GM10248 (cell line): ENCODE measurements at places on chromosomes 16 and 17.

GRCh38 chr16:86800894-86801293 lies 222.5 kb downstream of the FOXL1 start:
- DNase-seq: no peak

DNA sequence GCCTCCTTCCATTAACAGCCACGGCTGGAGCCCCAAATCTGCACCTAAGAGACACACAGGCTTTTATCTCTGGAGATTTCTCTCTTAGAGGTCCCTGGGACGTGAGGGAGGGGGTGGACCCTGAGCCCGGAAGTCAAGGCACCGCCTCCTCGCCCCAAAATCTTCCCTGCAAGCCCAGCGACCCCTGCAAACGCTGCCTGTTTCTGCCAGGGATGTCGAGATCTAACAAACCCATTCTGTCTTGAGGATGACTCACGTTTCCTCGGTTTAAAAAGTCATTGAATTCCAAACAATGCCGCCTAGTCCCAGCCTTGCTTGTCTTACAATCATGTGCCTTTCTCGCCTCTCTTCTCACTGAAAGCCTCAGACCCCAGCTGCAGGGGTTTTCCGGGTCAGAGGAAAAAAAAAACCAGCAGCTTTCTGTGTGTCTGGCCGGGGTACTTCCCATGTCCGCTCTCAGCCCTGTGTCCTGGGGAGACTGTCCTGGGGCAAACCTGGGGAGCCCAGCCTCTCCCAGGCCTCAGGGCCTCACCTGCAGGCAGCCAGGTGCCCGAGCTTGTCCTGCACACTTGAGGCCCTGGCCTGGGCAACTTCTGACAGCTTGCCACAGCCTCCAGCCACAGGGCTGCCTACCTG lies 15.4 kb downstream of the ARL2BP start:
- DNase-seq: peak; percentile 68

DNA sequence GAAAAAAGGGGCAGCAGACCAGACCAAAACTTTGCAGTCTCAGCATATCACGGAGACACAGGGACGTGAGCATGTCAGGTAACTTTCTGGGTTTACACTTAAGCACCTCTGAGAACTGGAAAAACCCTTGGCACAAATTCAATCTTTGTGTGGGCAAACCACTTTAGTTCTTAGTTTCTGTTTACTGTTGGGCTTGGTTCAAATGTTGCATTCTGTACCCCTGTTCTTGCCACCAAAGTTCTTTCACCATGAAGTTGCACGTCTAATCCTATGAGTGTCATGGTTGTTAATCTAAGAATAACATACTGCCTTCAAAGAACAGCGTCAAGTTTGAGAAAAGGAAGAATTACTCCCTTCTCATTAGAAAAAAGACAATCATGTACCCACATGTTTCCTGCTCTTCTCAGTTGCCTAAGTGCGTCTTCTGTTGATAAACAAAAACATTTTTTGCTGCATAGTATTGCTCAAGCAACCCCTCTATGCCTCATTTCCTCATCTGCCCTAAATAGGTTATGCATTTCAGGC lies 11.6 kb downstream of the KRT33A start:
- DNase-seq: no peak

- DNase-seq: no peak
Observed at GRCh38 chr17:7348478-7349242, 3.3 kb upstream of the KCTD11 start.

- no peak for DNase-seq
Observed at GRCh38 chr17:34530918-34531317, 48.5 kb upstream of the TMEM132E start.

DNA sequence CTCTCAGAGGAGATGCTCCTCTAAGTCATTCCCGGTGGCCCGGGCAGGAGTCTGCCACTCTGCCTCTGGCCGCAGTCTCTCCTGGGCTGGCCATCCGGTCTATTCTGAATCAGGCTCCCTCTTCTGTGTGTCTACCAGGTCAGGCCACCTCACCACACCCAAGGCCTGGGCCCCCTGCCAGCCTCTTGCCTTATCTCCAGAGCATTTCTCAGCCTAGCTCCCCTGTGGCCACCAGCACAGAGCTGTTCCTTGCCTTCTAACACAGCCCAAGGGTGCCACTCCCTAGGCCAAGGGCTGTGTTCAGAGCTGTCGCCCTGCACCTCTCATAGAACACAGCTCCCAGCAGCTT lies 55.3 kb downstream of the MYO18A start:
- no peak for DNase-seq

- DNase-seq: no peak
Observed at GRCh38 chr16:2741168-2741567, 11.3 kb upstream of the SRRM2 start.

GRCh38 chr16:81716478-81717225 lies 62.4 kb upstream of the PLCG2 start:
- DNase-seq: peak; percentile 59

DNA sequence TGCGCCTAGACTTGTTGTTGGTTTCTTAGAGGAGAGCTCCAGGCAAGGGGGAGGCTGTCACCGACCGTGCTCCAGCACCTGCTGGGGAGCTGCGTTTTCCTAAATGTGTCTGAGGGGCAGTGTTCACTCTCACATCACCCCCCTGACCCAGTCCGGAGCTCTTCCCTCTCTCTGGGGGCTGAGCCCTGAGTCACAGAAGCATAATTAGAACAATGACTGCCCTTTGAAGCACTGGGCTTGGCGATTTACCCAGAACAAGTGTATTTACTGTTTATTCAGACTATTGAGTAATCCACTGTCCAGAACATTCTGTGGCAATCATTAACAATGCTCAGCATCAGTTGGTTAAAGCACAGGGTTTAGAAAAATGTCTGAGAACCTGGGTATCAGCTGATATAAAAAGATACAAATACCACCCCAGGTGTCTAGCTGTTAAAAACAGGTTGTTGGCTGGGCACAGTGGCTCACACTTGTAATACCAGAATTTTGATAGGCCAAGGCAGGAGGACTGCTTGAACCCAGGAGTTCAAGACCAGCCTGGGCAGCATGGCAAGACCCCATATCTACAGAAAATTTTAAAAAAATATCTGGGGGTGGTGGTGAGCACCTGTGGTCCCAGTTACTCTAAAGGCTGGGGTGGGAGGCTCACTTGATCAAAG lies 8.1 kb downstream of the CES4A start:
- no peak for DNase-seq

GRCh38 chr17:2385240-2386210 lies 15.3 kb downstream of the MNT start:
- DNase-seq: no peak

DNA sequence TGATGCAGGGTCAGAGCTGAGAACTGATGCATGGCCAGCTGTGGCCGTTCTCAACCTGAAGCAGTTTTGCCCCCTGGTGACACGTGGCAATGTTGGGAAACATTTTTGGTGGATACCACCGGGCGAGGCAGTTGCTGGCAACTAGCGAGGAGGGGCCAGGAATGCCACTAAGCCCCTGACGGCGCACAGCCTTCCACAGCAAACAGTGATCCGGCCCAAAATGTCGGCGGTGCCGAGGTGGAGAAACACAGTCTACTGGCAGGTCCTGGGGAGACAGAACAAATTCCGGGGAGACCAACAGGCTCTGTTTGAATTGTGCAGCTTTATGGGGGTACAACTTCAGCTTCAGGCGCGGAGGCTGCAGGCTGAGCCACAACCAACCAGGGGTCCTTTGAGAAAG lies 8.2 kb downstream of the SLC26A11 start:
- DNase-seq: no peak

DNA sequence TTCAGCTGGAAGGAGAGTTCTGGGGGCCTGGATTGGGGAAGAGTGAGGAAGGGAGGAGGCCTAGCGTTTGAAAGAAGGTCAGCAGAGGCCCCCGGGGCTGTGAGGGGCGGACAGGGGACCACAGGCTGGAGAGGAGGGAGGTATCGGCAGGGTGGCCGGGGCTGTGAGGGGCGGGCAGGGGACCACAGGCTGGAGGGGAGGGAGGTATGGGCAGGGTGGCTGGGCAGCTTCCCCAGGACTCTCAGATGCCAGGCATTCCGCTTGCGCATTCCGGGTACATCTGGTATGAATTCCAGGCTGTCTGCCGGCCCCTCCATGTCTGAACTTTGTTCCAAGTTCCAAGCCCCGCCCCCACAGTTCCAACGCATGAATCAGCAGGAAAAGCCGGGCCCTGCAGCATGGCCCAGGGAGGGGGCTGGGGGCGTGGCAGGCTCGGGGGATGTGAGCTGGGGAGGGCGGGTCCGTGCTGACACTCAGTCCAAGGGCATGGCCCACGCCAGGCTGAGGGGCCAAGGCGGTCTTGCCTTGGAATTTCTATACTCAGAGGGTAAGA lies 4.3 kb upstream of the TLCD2 start:
- no peak for DNase-seq

DNA sequence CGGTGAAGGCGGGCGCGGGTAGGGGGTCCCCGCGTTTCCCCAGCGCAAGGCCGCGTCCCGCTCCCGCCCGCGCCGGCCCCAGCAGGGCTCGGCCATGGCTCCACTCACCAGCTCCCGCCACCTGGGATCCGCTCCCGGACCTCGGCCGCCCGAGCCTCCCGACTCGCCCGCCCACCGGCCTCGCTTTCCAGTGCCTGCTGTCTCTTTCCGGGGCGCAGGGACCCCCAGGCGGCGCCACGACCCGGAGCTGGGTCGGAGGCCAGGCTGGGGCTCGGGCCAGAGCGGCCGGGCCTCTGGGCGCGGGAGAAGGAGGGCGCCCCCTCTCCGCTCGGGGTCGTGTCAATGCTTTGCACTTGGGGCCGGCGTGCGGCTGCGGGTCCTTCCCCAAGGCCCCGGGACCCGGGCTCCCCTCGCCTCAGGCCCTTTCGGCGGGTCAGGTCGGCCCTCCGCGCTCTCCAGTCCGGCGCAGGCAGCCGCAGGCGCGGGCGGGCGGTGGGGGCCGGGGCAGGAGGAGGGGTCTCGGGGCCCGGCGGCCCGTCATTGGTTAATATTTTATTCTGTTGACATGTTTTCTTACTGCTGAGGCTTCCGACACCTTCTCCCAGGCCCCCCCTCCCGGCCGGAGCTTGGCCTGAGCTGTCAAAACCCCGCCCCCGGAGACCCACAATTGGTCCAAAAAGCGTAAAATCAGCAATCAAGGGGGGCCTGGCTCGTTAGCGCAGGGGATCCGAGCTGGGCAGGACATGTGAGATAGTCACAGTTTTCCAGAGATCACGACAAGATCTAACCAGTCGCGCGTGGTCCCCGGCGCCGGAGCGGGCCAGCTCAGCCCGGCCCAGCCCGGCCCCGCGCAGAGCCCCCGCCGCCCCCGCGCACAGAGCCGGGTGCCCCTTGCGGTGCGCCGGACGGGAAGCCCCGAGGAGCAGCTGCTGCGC lies at the start of gene TBX2:
Gene TBX2 (plus strand): TSS at position 713 of the 935 bp plus-strand sequence. CDS start 334 bp downstream, outside the sequence.
- DNase-seq: no peak

DNA sequence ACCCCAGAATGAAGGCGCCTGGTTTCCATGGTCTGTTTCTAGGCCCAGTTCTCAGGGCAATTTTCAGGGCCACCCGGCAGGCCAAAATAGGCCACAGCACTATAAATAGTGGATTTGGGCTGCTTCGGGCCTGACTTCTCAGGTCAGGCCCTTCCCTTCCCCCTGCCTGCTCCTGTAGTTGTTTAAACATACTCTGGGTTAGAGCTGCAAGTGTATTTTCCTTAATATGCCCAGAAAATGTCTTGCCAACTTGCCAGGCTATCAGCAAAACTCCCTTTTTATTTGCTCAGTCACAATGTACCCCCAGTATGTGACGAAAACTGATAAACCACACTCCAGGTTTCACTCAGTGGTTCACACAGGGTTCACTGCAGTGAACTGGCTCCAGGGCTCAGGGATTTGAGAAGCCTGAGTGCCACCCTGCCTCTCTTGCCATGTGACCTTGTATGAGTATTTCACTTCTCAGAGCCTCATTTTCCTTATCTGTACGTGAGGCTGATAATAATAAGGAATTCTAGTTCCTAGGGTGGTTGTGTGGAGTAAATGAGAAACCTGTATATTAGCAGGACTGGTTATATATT lies 76.5 kb downstream of the GPRC5B start:
- peak; percentile 23 for DNase-seq

DNA sequence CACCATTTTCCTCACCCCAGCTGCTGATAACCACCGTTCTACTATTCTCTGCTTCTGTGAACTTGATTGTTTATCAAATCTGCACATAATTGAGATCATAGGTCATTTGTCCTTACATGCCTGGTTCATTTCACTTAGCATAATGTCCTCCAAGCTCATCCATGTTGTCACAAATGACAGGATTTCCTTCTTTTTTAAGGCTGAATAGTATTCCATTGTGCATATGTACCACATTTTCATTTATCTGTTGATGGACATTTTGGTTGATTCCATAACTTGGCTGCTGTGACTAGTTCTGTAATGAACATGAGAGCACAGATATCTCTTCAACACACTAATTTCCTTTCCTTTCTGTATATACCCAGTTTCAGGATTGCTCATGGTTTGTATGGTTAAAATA lies 225.3 kb upstream of the TBX2 start:
- no peak for DNase-seq

DNA sequence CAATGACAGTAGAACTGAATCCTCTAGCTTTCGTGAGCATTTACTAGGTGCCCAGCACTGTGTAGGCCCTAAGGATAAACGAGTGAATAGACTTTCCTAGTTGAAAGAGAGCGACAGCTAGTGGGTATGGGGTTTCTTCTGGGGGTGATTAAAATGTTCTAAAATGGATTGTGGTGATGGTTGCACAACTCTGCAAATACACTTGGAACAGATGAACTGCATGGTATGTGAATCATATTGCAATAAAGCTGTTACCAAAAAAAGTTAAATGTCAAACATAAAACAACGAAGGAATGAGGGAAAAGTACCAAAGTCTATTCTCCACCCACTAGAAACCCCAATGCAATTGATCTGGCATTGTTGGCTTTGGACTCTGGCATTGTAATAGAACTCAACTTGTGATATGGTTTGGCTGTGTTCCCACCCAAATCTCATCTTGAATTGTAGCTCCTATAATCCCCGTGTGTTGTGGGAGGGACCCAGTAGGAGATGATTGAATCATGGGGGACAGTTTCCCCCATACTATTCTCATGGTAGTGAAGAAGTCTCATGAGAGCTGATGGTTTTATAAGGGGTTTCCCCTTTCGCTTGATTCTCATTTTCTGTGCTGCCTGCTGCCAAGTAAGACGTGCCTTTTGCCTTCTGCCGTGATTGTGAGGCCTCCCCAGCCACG lies 70.5 kb downstream of the MARF1 start:
- DNase-seq: no peak

DNA sequence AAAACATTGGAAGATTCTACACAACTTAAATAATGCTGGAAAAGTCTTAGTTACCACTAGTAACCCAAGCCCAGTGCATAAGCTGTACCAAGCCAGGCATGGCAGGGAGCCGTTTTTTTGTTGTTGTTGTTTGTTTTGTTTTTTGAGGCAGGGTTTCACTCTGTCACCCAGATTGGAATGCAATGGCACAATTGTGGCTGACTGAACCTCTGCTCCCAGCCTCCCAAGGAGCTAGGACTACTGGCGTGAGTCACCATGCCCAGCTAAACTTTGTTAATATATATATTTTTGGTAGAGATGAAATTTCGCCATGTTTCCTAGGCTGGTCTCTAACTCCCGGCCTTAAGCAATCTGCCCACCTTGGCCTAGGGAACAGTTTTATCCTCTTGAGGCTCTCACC lies 564 bp upstream of the TMIGD1 start:
- DNase-seq: no peak

DNA sequence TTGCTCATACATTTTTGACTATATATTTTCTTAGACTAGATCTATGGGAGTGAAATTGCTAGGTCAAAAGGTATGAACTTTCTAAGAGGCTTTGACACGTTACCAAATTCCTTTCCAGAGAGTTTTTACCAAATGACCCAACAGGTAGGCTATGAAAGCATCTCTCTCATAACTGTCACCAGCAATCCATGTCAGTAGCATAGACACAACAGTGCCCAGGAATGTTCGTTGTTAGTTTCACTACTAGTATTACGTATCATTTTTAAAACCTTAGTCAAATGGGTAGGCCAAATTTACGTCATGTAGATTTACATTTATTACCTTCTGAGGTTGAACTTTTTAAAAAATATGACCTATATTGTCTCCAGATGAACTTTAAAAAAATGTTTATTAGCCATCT lies 66.8 kb downstream of the MARCHF10 start:
- no peak for DNase-seq
